ENCODE measurements at places on chromosomes 1 and 21.

DNA sequence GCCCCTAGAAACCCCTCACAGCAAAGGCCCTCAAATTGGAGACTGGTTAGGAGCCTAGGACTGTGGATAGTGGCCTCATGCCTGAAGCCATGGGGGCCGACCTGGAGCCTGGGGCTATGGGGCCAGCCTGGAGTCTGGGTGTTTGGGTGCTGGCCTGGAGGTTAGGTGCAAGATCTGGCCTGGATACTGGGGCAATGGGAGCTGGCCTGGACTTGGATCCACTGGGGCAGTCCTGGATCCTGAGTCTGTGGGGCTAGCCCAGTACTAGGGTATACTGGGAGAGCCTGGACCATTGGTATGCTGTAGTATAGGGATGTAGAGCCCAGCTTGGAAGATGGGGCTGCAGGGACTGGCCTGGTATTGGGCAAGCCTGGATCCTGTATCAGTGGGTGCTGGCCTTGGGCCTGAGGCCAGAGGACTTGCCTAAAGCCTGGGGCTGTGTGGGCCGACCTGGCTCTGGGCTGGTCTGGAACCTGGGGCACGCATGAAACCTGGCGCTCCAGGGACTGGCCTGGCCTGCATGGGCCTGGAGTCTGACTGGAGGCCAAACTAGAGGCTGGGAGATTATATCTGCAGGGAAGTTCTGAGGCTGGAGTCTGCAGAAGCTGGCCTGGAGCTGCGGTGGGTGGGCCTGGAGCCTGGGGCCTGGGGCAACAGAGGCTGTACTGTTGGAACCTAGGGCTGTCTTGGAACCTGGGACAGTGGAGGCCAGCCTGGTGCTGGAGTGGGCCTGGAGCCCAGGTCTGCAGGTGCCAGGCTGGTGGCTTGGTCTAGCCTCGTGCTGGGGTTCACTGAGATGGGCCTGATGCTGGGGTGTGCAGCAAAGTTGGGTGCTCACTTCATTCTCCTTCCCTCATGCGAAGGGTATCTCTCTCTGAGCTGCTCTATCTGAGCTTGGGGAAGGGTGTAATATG is 12.6 kb upstream of the DENND1B start:
- no peak for DNase-seq

DNA sequence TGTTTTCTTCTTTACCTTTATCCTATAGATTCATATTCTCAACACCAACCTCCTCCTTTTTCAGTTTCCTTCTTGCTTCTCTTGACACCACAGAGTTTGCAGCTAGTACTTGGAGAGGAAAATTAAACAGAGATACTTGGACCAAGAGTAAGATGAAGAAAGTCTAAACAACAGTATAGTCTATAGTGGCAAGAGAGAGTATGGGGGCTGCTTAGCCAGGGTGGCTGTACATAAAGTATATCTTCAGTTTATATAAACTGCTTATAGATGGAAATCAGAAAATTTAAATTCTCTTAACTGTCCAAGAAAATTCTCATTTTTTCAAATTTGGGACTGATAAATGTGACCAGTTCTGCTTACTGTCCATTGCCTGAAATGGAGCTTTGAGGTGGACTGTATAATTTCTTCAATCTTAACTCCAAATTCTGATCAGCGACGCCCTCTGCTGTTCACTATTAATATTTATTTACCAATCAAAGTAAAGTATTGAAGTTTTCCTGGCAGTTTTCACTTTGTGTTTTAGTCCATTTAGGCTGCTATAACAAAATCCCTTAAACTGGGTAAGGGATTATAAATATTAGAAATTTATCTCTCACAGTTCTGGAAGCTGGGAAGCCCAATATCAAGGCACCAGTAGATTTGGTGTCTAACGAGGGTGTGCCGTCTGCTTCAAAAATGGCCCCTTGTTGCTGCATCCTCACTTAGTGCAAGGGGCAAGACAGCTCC is 14.8 kb upstream of the METTL18 start:
- DNase-seq: peak; percentile 4

- DNase-seq: no peak
These were observed 7.0 kb upstream of the PLEKHA6 start for GRCh38 chr1:204366759-204367158.

- peak; percentile 53 for DNase-seq
These were observed 251.8 kb upstream of the USP24 start for GRCh38 chr1:55466921-55467320.

GRCh38 chr1:218521414-218522169 is 176.5 kb downstream of the TGFB2 start:
- no peak for DNase-seq

DNA sequence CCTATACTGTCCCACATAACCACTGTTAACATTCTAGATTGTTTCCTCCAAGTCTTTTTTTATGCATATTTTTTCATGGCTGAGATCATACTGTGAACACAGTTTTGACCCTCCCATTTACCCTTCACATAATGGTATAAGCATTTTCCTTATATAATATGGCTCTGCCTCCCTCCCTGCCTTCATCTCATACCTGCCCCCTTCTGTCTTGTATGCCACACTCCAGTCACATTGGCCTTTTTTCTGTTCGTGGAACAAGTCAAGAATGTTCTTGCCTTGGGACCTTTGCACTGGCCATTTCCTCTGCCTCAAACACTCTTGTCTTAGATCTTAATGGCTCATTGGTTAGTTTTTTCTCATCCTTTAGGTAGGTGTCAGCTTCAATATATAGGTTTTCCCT is 24.3 kb upstream of the ELAVL4 start:
- DNase-seq: no peak

DNA sequence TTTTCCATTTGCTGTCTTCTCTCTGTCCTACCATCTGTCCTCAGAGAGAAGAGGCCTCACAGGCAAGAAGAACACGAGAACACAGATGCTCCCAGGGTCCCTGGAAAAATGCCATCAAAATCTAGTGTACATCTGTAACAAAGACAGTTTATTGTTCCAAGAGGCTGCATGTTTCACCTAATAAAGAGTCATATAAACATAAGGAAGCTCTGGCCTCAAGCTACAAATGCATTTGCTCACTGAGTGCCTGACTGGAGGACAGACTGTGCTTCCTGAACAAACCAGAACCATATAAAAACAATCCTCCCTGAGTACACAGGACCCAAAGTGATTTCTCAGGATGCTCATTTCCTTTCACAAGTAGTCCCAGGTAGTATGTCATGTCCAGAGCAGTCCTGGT is 76.3 kb upstream of the SLC44A3 start:
- DNase-seq: no peak

DNA sequence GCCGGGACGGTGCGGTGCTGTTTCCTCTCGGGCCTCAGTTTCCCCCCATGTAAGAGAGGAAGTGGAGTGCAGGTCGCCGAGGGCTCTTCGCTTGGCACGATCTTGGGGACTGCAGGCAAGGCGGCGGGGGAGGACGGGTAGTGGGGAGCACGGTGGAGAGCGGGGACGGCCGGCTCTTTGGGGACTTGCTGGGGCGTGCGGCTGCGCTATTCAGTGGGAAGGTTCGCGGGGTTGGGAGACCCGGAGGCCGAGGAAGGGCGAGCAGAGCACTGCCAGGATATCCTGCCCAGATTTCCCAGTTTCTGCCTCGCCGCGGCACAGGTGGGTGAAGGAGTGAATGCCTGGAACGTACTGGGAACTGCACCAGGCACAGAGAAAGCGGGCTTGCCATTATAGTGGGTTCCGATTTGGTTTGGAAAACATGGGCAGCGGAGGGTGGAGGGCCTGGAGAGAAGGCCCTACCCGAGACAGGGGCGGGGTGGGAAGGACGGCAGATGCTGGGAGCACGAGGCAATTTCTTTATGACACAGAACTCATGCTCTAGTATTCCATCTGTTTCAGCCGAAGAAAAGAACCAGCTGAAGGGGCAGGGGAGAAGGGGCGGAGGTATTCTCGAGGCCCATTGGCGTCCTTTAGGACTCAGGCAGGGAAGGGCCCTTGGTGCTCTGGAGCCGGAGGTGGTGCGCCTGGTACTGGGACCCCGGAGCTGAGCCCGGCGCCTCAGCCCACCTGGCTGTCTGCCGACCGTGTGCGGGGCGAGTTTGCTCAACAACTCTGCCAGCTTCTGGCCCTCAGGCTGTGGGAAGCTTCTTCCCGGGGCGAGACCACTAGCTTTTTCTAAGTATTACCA is 960 bp downstream of the PCSK9 start:
- no peak for DNase-seq

GRCh38 chr21:38258521-38259485 is 2.0 kb downstream of the KCNJ15 start:
- peak; percentile 25 for DNase-seq

- no peak for DNase-seq
These were observed 20.4 kb upstream of the ITLN2 start for GRCh38 chr1:160975026-160975425.

GRCh38 chr1:230851291-230851691 is 17.0 kb downstream of the C1orf198 start:
- no peak for DNase-seq

DNA sequence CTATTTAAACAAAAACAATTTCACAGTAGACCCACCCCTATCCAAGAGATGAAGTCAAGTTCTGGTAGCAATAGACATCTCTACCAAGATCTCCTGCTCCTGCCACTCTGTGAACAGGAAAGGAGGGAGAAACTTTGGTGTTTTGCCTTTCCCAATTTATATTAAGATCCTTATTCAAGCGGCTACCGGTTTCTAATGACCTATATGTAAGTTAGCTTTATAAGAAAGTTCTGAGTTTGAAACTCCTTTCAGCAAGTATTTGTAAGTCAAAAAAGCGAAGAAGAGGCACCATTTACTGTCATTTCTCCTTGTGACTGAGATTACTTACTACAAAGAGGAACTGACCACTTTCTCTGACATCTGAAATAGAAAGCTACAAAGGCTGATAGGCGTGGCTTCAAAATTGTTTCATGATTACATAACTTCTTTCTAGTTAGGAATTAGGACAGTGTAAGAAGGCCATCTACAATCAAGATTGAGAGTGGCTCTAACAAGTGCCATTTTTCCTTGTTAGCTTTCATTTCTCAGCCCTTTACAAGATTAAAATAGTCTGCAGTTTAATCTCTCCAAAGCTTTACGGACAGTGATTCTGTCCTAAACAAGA is at the start of gene MNDA:
Gene MNDA (plus strand): TSS at position 448 of the 604 bp plus-strand sequence. CDS start 10,803 bp downstream, outside the sequence.
- no peak for DNase-seq

- DNase-seq: no peak
These were observed 30.6 kb upstream of the COX20 start for GRCh38 chr1:244804841-244805240.

GRCh38 chr1:37167479-37167878 is 133.2 kb upstream of the GRIK3 start:
- no peak for DNase-seq

DNA sequence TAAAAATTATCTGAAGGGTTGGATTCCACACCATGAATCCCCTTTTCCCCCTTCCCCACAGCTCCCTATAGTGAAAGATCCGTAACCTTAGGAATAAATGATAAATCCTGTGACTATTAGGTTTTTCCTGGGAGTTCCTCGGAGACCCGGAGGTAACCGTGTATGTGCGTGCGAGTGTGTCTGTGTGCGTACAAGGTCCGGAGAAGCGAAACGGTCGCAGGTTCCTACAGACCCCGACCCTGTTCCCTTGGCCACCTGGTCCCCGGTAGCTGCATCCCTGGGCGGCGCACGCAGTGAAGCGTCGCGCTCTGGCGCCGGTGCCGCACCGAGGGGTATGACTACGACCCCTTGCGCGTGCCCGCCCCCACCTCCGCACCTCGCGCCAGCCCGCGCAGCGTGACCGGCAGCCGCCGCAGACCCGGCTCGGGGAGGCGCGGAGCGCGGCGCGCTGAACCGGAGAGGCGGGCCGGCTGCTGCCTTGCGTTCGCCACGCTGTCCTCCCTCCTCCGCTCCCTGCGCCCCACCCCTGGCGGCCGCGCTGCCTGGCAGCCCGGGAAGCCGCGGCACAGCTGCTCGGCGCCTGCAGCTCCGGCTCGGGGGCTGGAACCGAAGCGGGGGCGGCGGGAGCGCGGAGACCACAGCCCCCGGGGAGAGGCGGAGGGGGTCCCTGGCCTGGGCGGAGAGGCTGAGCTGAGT is at the start of gene AK5:
Gene AK5 (plus strand): TSS at position 529 of the 696 bp plus-strand sequence. CDS start 295 bp downstream, outside the sequence.
- no peak for DNase-seq

GRCh38 chr21:39451332-39452206 is at the start of gene SH3BGR:
Gene SH3BGR, plus strand, starts transcription at chr21:39451970. Its CDS starts 127 bp downstream, at chr21:39452097.
- DNase-seq: no peak

GRCh38 chr1:163730411-163730821 is 408.7 kb downstream of the NUF2 start:
- DNase-seq: no peak

DNA sequence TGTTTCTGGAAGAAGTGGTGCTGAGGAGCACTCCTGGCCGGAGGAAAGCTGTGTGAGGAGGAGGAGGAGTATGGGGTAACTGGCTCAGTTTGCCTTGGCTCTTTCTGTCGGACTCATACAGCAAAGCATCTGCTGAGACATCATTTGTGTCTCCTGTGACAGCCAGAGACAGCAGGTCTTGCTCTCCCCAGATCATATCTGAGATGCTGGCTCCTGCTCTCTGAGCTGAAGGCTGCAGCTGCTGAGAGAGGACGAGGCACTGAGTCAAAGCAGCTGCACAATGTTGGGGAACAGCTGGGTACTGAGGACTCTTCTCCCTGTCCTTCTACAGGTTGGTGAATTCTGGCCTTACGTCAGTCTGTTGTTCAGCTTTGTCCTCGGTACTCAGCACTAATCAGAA is 14.3 kb downstream of the OR2B11 start:
- DNase-seq: no peak

DNA sequence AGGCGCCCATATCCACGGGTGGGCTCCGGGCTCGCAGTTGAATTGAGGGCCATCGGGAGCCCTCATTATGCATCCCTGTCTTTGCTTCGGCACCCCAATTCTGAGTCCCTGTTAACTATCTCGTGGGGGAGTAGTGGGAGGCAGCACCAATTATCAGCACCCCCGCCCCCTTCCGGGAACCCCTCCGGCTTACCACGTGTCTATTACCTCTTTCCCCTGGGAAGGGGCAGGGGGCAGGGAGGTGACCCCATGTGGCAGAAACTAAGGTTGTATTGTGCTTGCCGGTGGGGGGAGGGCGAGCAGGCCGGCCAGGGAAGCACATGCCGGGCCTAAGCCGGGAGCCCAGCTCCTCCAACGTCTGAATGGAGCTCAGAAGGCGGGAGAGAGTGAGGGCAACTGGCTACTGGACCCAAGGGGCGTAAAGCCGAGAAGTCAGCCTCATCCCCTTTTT is 1.0 kb downstream of the LIN28A start:
- DNase-seq: no peak

DNA sequence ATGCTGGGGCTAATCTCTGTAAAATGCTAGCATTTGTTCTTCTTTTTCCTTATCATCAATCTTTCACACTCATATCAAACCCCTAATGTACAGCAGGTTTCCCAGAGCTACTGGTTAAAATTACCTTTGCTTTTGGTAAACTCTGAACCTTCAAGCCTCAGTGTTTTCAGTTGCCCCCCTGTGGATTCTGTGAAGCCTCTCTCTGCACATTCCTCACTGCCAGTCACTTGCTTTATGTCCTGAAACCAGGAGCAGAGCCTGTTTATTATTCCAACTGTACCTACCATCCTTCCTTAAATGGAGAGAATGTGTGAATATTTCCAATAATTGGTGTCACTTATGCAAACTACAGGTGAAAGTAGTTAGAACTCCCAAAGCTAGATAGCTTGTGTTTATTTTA is 134.2 kb downstream of the NEK7 start:
- no peak for DNase-seq

DNA sequence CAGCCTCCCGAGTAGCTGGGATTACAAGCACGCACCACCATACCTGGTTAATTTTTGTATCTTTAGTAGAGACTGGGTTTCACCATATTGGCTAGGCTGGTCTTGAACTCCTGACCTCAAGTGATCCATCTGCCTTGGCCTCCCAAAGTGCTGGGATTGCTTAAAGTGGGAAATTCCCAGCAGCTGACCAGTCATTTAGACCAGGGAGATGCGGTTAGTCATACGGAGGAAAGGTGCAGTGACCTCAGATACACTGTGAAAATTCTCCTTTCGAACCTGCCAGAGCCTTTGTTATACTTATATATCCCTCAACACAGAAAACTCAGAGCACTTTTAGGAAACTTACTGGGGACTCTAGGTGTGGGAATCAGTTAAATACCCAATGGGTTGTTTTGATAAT is 39.6 kb downstream of the MAP10 start:
- no peak for DNase-seq

Measured in AG09319 (cell line).